ENCODE measurements at places on chromosomes 7 and 10.
A peak's percentile ranks its signal among the peaks of the same experiment; 100 is the strongest.

- DNase-seq: no peak
These were observed 72.7 kb downstream of the STK17A start for GRCh38 chr7:43655584-43655983.

- DNase-seq: no peak
These were observed 98.0 kb upstream of the ZNF722 start for GRCh38 chr7:63900394-63901203.

DNA sequence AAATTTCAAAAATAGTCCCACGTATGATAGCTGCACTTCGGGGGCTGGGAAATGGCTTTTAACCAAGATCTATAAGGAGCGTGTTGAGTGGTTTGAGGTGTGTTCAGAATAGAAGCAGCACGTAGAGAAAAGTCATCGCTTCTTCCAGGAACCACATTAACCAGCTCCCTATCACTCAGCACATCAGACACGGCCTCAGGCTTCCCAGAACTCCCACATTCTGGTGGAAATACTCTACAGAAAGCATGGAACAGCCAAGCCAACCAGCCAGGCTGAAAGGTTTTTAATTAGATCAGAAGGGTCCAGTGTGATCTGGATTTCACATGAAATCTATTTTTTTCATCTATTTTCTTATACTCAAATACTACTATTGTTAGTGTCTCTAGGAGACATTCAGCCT, 231.5 kb upstream of the NRP1 start:
- DNase-seq: no peak

- DNase-seq: no peak
These were observed 17.6 kb upstream of the EXOC6 start for GRCh38 chr10:92830478-92831389.

- no peak for DNase-seq
These were observed 2.4 kb downstream of the ZMIZ2 start for GRCh38 chr7:44750921-44751571.

DNA sequence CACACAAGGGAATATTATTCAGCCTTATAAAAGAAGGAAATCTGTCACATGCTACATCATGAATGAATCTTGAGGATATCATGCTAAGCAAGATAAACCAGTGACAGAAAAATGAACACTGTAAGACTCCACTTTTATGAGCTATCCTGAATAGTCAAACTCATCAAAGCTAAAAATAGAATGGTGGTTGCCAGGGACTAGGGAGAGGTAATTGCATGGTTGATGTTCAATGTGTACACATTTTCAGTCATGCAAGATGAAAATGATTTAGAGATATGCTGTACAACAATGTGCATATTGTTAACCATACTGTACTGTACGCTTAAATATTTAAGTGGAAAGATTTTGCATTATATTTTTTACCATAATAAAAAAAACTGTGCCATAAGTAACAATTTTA, 1349.1 kb downstream of the XPNPEP1 start:
- DNase-seq: no peak

DNA sequence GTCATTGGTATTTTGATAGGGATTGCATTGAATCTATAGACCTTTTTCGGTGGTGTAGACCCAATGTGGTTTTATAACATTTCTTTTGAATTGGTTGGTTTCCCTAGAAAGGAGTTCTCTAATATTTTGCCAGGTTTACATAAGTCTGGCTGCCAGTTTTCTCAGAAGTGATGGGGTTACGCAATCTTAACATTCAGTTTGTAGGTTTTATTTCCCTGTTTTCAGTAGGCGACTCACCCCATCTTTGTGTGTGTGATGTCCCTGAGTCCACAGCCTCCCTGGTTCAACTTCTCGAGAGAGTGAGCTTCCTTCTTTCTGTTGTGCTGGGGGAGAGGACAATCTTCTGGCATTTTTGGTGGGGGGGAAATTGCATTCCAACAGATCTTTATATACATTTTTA, 9.6 kb upstream of the KIF5B start:
- DNase-seq: no peak

GRCh38 chr7:90424720-90425119, 21.5 kb downstream of the CLDN12 start:
- DNase-seq: no peak

DNA sequence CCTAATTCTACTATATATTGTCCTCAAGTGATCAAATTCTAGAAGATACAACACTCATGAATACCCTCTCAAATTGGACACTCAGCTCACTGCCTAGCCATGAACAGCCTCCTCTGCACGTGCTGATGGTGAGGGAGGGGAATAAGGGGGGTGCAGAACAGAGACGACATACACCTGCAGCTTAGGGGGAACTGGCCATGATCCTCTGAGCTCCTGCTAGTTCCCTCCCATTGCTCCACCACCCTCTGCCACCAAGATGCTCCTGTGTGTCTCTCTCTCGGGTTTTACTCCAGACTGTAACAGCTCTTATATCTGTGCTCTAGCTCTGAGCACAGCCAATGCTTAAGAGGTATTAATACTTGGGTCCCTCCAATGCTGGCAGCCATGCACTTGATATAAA, 70.7 kb downstream of the VOPP1 start:
- DNase-seq: no peak

DNA sequence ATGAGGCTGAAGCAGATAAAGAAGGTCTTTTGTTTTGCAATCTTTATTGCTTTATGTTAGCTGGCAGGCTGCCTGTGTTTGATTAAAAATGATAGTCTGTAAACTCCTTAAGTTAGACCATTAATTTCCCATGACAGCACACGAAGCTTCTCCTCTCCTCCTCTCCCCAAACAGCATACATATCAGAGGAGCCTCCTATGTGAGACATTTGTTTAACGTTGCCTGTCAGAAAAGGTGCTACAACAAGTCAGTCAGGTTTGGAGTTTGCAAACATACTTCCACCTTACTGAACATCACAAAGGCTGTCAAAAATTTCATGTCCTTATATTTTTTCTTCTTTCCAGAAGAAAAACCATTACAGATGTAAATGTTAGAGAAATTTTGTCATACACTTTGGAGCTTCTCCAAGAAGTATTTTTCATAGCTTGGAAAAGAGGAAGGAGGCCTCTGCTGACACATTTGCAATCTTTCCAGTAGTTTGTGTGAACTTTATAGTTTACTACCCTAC, 393.1 kb downstream of the EXOC4 start:
- no peak for DNase-seq

- DNase-seq: no peak
These were observed 723.7 kb upstream of the LRRTM3 start for GRCh38 chr10:66202101-66202500.

- DNase-seq: peak; percentile 30
These were observed 3.7 kb downstream of the CFAP46 start for GRCh38 chr10:132938472-132939339.

DNA sequence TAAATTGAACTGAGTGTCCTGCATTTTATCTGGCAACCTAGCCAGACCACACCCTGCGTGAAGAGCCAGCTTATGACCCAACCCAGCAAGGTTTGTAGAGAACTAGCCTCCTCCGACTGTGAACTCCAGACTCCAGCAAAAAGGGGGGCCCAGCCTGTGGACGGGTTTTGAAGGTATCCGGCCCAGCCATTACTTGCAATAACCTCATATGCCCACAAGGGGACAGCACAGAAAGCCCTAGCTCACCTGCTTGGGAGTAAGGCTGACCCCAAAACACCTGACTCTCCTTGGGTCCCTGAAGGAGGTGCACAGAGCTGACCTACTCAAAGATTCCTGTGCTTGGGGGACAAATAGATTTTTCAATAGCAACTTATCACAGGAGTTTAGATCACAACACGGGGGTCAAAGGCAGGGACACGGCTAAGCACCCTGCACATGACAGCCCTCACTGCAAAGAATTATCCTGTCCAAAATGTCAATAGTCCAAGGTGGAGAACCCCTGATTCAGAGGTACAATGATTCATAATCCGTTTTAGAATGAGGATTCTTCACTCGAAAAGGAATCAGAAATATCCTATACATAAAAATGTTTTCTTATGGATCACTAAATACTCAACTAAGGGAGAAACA, 4.6 kb downstream of the TRPV6 start:
- peak; percentile 88 for DNase-seq

GRCh38 chr7:101618916-101619315, 10.2 kb downstream of the MYL10 start:
- no peak for DNase-seq

GRCh38 chr10:24495666-24496460, 227.8 kb downstream of the ARHGAP21 start:
- DNase-seq: no peak

Measured in HT-29 (cell line).